Right cardiac atrium (tissue), 5 donors: ENCODE measurements at places on chromosomes 6 and 20. TPM values are rescaled to one million over a fixed set of nuclear protein-coding genes. Genes with fewer than 3 reads are reported as not detected.

- DNase-seq, result no peak
Observed at GRCh38 chr20:9517297-9518162, 3.1 kb downstream of the LAMP5 start.

- no peak for DNase-seq
Observed at GRCh38 chr6:62283796-62284411, 2.1 kb downstream of the KHDRBS2 start.

- DNase-seq, result no peak
Observed at GRCh38 chr20:9066191-9066590, 2.7 kb upstream of the PLCB4 start.

DNA sequence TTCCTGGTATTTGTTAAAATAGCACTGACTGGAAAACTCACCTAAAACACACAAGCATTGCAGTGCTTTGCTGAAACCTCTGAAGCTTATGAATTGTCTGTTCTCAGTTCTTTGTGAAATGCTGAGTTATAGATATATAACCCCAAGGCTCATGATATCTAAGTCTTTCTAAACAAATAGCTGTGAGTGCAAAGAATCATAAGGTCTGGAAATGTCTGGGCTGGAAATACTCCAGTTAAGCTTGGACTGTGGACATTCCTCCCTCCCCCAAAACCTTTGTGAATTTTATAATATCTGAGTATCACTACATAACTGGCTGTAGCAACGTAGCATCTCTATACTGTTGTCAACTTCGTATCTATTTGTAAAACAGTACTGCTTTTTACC is 69.1 kb downstream of the CBLN4 start:
- DNase-seq, result no peak

The PTCHD4 gene
- 0.50 TPM for total RNA-seq

The TRIM15 gene
- not detected for total RNA-seq

GRCh38 chr20:3661814-3662665 is 1.2 kb downstream of the GFRA4 start:
- DNase-seq, result no peak

The ZBTB46 gene
- 18.1 TPM for total RNA-seq

The SRF gene
- total RNA-seq, result 114 TPM

The MYH7B gene
- total RNA-seq, result 134 TPM

The SLC17A2 gene
- total RNA-seq, result not detected

The TMEM74B gene
- total RNA-seq, result 4.0 TPM

DNA sequence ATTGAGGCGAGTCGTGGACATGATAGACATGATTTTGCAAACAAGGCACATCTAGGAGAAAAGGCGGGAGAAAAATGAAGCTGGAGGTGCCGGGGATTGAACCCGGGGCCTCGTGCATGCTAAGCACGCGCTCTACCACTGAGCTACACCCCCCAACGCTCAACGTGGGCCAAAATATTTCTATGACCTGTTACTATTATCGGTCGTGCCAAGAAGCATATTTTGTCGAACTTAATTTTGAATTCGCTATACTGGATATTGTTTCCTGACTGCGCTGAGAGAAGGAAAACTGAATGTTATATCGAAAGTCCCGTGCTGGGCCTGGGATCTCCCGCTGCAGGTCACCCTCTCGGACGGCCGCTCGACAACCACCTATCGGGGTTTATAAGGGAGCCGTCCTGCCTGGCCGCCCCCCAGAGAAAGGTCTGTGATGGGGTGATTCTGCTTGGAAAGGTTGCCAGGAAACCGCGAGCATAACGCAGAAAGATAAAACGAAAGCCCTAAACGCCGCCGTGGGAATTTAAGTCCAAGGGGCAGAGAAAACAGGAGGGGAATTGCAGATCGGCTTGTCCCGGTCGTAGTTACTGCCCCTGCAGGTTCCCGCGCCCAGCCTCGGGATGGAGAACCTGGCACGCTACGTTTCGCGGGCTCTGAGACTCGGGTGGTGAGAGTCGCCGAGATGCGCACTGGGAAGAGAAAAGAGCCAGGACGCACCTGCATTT is 60.0 kb downstream of the TRIM27 start:
- DNase-seq, result peak; percentile 77

The CD93 gene
- total RNA-seq, result 25.6 TPM

- no peak for DNase-seq
Observed at GRCh38 chr6:143062551-143062950, 1.9 kb downstream of the AIG1 start.

DNA sequence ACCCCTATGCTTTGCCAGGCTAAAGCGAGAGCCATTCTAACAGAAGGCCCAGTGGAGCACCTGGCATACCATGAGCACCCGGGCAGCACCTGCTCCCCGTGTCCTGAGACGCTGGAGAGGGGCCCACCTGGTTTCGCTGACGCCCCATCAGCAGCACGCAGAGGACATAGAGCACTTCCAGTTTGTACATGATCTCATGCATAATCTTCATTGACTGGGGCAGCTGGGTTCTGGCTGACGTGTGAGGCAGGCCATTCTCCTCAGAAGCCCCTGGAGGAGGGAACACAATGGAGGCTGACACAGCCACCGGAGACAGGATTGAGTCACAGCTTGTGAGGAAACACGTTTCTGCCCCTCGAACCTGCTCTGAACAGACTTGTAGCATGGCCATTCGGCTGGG is 65.4 kb downstream of the MYH7B start:
- DNase-seq, result no peak

The CNBD2 gene
- total RNA-seq, result 4.0 TPM

DNA sequence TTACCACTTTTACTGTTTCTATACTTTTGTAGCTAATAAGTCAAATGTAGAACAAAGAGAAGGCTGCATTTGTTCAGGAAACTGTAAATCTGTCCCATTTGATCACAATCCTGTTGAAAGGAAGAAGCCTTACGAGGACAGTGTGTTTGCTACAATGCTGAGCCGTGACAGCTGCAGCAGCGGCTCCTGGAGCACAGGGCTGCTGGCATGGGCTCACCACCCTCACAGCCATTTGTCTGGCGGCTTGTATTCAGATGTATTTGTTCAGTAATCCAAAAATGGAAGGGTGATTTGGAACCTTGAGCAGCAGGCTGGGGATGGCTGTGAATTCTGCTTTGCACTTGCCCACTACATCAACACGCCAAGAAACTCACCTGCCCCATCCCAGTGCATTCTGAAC is 5.7 kb downstream of the TUBB2A start:
- DNase-seq, result no peak

DNA sequence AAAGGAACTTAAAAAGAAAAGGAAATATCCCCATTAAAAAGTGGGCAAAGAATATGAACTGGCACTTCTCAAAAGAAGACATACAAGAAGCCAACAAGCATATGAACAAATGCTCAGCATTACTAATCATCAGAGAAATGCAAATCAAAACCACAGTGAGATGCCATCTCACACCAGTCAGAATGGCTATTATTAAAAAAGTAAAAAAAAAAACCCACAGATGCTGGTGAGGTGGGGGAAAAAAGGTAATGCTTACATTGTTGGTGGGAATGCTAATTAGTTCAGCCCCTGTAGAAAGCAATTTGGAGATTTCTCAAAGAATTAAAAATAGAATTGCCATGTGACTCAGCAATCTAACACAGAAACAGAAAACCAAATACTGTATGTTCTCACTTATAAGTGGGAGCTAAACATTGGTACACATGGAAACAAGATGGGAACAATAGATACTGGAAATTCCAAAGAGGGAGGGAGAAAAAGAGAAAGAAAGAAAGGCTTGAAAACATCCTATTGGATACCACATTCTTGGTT is 437.1 kb downstream of the GRIK2 start:
- DNase-seq, result no peak

DNA sequence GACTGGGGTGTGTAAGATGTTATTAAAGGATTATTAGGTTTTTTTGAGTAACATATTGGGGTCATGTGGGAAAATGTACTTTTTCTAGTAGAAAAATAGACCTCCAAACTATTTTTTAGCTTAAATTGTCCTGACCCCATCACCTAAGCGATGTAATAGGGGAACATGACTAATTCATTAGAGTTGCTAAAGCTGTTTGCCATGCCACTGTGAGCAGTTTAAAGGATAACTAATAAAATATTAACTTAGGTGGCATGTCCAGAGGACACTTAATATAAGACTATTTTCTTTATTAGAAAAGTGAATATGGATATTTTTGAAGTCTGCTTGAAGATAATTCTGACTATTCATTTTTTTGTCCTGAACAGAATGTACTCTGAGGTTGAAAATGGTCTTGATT is 545.9 kb upstream of the BTBD3 start:
- no peak for DNase-seq

DNA sequence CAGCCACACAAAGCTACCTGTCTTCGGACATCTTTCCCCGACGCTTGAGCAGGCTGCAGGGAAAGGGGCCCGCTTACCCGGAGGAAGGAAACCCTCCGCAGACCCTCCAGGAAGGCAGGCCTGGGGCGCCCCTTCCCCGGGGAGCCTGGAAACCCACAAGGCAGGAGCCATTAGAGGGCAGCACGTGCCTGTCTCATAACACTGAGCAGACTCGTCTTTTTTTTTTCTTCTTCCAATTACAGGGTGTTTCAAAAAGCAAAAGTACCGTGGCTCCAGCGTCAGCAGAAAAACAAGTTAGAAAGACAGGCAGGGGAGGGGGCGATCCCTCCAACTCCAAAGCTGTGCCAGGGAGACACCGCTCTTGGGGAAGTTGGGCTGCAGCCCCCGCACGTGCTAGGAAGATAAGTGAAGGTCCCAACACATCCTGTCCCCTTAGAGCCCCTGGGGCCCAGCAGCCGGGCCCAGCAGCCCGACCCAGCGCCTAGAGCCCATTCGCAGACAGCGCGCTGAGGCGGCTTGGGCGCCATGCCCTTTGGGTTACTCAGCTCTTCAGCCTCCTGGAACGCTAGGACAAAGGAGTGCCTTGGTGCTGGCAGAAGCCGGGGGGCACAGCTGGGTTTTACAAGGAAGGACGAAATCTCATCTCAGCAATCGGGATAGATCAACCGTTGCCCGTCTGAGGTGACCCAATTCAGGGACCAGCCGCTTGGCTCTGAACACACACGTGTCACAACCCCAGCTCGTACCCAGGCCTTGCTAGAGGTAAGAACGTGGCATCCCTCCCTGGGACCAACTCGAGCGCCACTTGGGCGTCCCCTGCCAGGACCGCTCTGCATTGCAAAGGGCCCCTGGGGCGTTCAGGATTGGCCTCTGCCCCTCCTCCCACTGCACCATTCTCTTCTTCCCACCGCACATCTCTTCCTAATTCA is 136.3 kb downstream of the LY86 start:
- peak; percentile 84 for DNase-seq

DNA sequence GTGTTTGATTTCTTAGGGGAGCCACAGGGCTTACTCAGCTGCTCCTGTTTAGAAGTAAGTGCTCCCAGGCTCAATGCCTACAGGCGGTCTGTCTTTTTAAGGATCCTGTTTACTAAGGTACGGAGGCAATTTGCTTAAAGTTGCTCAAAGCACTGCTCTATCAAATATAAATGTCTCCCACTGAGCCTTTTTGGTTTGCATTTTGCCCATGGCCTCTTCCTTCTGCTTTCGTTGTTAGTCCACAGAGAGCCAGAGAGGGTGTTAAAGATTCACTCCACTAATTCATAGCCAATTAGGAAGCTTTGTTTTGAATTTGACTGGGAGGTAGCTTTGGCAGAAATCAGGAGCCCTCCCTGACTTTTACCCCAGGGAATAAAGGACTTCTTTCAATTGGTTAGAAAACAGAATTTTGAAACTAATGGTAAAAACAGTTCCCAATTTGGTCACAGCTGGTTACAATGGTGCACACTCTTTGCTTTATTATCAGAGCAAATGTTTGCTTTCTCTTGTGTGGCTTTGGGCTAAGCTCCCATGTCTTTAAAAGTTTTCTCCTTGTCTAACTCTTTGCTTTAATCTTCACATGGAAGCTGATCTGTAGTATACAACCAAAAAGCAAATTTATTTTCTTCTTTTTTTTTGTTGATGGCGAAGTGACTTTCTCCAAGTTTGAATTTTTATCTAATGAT is 126.2 kb downstream of the IMPG1 start:
- DNase-seq, result no peak

The E2F1 gene
- total RNA-seq, result 0.45 TPM

The MLN gene
- total RNA-seq, result not detected

DNA sequence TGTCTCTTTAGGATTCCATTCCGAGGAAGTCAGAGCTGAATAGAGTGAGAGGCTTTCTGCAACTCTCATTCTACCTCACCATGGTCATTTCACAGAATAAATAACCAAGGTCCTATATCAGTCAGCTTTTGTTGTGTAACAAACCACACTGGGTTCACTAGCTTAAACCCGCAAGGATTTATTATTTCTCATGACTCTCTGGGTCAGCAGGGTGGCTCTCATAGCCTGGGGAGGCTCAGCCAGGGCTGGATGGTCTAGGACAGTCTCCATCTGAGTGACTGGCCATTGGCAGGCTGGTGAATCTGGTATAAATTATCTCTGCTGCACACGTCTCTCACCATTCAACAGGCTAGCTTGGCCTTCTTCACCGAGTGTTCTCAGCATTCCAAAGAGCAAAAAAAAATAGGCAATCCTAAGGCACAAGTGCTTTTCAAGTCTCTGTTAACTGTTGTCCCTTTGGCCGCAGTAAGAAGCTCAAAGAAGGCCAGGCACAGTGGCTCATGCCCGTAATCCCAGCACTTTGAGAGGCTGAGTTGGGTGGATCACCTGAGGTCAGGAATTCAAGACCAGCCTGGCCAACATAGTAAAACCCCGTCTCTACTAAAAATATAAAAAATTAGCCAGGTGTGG is 39.7 kb downstream of the ISM1 start:
- DNase-seq, result no peak

DNA sequence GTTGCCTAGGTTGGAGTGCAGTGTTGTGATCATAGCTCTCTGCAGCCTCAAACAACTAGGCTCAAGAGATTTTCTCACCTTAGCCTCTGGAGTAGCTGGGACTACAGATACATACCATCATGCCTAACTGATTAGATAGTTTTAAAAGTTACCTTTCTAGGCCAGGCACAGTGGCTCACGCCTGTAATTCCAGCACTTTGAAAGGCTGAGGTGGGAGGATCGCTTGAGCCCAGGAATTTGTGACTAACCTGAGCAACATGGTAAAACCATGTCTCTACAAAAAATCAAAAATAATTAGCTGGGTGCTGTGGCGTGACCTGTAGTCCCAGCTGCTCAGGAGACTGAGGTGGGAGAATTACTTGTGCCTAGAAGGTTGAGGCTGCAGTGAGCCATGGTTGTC is 41.2 kb downstream of the SLC17A5 start:
- DNase-seq, result no peak

- no peak for DNase-seq
Observed at GRCh38 chr6:155373276-155373675, 59.0 kb upstream of the TFB1M start.

The ENPP4 gene
- total RNA-seq, result 29.9 TPM

The WFDC2 gene
- 1.9 TPM for total RNA-seq

- DNase-seq, result no peak
Observed at GRCh38 chr6:116074732-116075390, 14.2 kb upstream of the FRK start.

GRCh38 chr6:13216236-13217014 is 111.9 kb downstream of the TBC1D7 start:
- no peak for DNase-seq

The PRDM13 gene
- total RNA-seq, result not detected

- no peak for DNase-seq
Observed at GRCh38 chr6:18259675-18260447, 4.5 kb downstream of the DEK start.

The PDE7B gene
- 8.3 TPM for total RNA-seq

DNA sequence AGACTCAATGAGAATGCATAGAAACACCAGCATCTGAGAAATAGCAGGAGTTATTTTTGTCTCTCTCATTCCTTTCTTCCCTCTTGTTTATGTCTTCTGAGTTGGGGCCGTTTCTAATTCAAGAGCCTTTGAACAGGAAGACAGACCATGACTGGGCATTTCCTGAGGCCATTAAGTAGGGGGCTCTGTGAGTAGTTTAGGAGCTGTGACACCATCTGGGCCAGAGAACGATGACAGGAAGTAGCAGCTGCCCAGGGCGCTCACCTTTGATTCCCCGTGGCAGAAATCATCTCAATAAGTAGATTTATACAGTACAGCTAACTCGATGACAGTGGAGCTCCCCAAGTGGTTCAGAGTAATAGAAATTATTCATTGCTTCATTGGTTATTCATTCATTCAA is 298.4 kb upstream of the PLN start:
- no peak for DNase-seq
